ENCODE measurements at places on chromosomes 1 and 21.
A peak's percentile ranks its signal among the peaks of the same experiment; 100 is the strongest.

DNA sequence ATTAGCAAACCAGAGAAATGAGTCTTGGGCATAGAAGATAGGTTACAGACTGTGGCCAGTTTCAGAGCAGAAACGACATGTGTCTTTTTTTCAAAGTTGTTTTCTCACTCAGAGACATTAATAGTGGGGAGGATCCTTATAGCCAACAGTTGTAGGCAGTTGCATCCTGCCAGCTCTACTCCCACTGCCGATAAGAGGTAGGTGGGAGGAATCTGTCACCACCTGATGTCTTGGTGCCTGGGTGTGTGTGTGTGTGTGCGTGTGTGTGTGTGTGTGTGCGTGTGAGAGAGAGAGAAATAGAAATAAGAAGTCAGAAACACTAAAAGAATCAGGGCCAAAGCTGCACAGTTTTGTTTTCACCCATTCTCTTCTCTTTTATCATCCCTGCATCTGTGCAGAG, 219.5 kb downstream of the ZP4 start:
- no peaks in the 10 kb centered on the region for H3K36me3 ChIP-seq
- no peak overlapping the region for H3K27ac ChIP-seq
- no peaks in the 10 kb centered on the region for H3K27me3 ChIP-seq
- no peak overlapping the region for H3K4me3 ChIP-seq
- no peaks in the 10 kb centered on the region for H3K4me1 ChIP-seq
- DNase-seq: no peak

- H3K36me3 ChIP-seq: no peaks in the 10 kb centered on the region
- H3K4me3 ChIP-seq: no peak within 1 kb of the TSS
- H3K27ac ChIP-seq: no peak within 1 kb of the TSS
- DNase-seq: no peak
- no peaks in the 10 kb centered on the region for H3K27me3 ChIP-seq
These were observed at the start of gene TNFRSF25 for GRCh38 chr1:6466023-6466422. TSS of gene TNFRSF25 (minus strand) at chr1:6466173. CDS start at chr1:6466107, 66 bp downstream.

DNA sequence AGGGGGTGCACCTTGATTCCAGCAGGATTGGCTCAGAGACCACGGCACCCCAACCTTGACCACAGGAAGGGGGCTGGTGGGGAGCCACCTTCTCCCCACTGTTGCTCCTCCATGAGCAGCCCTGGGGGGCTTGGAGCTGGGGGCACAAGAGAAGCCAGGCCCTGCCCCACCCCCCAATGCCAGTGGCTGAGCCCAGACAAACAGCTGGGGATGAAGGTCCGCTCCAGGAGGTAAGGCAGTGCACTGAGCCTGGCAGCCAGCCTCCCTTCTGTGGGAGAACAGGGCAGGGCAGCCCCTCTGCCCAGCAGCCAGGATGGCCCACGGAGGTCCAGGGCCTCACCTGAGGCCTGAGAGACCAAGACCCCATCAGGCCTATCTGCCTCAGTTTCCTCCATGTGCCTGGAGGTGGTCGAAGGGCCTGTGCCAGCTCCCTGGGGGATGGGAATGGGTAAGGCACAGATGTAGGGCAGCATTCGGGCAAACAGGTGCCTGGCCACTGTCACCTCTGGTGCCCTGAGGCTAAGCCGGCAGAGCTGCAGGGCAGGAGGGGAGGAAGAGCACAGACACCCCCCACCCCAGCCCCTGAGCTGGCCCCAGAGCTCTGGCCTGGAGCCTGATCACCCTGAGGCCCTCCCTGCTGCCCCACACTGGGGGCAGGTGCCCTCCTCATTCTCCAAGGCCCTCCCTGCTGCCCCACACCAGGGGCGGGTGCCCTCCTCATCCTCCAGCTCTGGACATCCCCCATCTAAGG, 7.1 kb downstream of the ITGB2 start:
- H3K27ac ChIP-seq: peak overlapping the region; percentile 43
- H3K27me3 ChIP-seq: no peaks in the 10 kb centered on the region
- peaks cover 25% of the 10 kb centered on the region for H3K4me1 ChIP-seq
- no peaks in the 10 kb centered on the region for H3K36me3 ChIP-seq

DNA sequence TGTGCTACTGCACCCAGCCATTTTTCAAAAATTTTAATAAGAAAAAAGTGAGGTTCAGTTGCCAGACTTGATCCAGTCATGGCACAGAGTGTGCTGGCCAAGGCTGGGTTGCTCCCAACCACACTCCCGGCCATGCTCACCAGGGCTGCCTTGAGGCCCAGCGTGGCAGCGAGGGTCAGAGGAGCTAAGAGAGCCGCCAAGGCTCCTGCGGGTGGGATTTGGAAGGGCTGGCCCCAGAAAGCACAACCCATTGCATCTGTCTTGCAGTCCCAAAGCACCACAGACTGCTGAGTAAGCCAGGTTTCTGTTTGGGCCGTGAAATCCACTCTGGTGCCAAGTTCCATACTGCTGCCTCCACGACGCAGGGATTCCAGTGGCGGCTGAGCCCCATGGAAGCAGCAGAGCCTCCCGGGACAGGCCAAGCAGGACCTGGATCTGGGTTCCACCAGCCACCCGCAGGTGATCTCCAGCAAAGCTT, 22.6 kb downstream of the ZBTB17 start:
- DNase-seq: peak; percentile 24
- H3K36me3 ChIP-seq: no peaks in the 10 kb centered on the region
- no peak overlapping the region for H3K4me3 ChIP-seq
- H3K27me3 ChIP-seq: no peaks in the 10 kb centered on the region
- H3K4me1 ChIP-seq: peaks cover 22% of the 10 kb centered on the region

GRCh38 chr1:29305943-29306342, 69.6 kb downstream of the PTPRU start:
- no peaks in the 10 kb centered on the region for H3K27me3 ChIP-seq
- H3K36me3 ChIP-seq: no peaks in the 10 kb centered on the region
- no peak overlapping the region for H3K4me3 ChIP-seq
- no peak overlapping the region for H3K27ac ChIP-seq
- no peak for DNase-seq

GRCh38 chr1:155645648-155646047, 35.6 kb downstream of the MSTO1 start:
- no peak overlapping the region for H3K27ac ChIP-seq
- no peaks in the 10 kb centered on the region for H3K36me3 ChIP-seq
- no peaks in the 10 kb centered on the region for H3K27me3 ChIP-seq

DNA sequence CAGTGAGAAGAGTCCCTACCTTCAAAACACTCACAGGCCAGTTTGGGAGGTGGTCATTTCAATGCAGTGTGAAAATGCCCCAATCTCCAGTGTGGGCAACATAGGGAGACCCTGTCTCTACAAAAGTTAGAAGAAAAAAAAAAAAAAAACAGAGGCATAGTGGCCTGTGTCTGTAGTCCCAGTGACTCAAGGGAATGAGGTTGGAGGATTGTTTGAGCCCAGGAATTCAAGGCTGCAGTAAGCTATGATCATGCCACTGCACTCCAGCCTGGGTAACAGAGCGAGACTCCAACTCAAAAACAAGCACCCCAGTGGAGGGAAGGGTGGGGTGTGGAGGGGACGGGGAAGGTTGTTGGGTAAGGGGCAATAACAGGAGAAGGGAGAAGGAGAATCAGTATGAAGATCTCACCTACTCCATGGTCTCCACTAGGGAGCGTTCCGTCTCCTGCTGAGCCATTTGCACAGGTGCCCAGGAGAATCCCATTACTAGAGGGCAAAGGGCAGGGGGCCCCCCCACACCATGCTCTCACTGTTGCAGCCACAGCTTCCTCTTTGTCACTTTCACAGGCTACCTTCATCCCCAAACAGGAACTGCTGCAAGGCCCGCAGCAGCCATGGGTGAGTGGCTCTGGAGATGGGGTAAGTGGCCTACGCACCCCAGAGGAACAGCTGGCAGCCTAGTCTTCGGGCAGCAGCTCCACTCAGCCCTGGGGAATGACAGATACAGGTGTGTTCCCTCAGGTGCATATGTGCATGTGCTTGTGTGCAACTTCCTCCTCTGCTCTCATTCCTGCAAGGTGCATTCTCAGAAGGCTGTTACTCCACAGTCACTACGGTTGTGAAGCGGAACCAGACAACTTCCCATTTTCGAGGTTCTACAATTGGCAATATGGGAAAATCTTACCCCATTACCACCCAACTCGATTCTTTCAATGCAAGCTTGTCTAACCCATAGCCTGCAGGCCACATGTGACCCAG, 87.9 kb upstream of the LYST start:
- no peaks in the 10 kb centered on the region for H3K4me1 ChIP-seq
- DNase-seq: no peak
- no peak overlapping the region for H3K4me3 ChIP-seq
- no peak overlapping the region for H3K27ac ChIP-seq
- no peaks in the 10 kb centered on the region for H3K27me3 ChIP-seq

DNA sequence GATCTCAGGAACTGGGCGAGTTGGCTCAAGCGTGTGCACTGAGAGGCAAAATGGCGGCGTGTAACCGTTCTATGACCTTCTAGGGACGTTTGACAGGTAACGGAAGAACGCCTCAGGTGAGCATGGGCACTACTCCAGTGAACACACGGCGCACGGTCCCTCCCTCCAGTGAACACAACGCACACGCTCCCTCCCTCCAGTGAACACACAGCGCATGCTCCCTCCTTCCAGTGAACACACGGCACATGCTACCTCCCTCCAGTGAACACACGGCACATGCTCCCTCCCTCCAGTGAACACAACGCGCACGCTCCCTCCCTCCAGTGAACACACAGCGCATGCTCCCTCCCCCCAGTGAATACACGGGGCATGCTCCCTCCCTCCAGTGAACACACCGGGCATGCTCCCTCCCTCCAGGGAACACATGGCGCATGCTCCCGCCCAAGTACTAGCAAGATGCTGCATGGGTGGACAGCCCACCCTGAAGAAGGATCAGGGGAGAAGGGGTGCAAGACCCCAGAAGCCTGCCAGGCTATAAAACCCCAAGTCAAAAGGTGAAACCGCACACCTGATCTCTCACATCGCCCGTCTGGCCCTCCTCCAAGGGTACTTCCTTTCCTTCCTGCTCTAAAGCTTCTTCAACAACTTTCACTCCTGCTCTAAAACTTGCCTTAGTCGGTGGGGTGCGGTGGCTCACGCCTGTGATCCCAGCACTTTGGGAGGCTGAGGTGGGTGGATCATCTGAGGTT, 3.5 kb downstream of the C1orf159 start:
- no peaks in the 10 kb centered on the region for H3K4me1 ChIP-seq
- H3K27ac ChIP-seq: no peak overlapping the region
- no peaks in the 10 kb centered on the region for H3K36me3 ChIP-seq
- peak; percentile 44 for DNase-seq

- H3K36me3 ChIP-seq: no peaks in the 10 kb centered on the region
- no peaks in the 10 kb centered on the region for H3K27me3 ChIP-seq
- peak; percentile 61 for DNase-seq
- no peaks in the 10 kb centered on the region for H3K4me1 ChIP-seq
- no peak overlapping the region for H3K4me3 ChIP-seq
These were observed 16.5 kb downstream of the SLC2A7 start for GRCh38 chr1:9009438-9010370.

DNA sequence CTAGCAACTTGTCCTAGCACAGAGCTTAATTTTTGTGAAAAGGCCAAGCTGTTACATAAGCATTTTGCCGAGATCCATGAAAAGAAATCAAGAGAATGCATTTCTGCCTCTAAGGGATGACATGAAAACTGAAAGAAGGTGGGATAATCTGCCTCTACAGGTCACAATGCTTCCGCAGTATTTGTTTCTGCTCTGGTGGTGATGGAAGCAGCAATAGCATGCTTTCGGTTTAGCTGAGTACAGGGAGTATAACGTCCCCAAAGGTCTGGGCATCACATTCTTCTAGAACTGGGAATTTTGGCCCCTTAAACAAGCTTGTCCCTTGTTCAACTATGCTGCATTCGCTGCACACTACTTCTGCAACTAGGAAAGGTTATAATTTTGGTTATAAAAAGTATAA, 14.4 kb upstream of the MAGI3 start:
- peak; percentile 37 for DNase-seq
- no peak overlapping the region for H3K27ac ChIP-seq
- no peaks in the 10 kb centered on the region for H3K27me3 ChIP-seq
- peak overlapping the region; percentile 62 for H3K4me3 ChIP-seq

DNA sequence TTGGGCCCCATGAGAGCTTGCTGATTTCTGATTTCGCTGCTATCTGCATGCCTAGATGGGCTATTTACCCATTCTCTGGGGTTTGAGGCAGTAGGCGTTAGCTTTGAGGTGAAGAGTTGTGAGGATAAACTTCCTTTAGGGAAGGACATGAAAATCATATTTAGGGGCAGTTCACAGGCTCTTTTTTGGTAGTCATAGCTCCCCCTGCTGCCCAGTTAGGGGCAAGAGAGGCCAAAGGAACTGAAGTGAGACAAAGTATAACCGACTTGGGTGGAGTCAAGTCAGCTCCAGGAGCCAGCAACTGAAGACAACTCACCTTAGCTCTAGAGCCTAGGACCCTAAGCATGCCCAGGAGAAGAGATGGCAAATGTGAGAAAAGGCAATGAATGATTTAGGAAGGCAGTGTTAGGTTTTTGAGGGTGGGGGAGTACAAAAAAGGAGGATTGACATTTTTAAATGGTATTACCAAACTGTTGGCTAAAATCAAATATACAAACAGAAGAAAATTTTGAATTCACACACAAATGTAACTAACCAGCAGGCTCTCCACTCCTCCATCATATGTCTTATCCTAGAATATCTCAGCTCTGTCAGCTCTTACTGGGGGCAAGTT, 625.2 kb downstream of the LMO4 start:
- no peaks in the 10 kb centered on the region for H3K27me3 ChIP-seq
- no peaks in the 10 kb centered on the region for H3K36me3 ChIP-seq
- peak; percentile 68 for DNase-seq
- H3K27ac ChIP-seq: no peak overlapping the region
- H3K4me3 ChIP-seq: no peak overlapping the region

DNA sequence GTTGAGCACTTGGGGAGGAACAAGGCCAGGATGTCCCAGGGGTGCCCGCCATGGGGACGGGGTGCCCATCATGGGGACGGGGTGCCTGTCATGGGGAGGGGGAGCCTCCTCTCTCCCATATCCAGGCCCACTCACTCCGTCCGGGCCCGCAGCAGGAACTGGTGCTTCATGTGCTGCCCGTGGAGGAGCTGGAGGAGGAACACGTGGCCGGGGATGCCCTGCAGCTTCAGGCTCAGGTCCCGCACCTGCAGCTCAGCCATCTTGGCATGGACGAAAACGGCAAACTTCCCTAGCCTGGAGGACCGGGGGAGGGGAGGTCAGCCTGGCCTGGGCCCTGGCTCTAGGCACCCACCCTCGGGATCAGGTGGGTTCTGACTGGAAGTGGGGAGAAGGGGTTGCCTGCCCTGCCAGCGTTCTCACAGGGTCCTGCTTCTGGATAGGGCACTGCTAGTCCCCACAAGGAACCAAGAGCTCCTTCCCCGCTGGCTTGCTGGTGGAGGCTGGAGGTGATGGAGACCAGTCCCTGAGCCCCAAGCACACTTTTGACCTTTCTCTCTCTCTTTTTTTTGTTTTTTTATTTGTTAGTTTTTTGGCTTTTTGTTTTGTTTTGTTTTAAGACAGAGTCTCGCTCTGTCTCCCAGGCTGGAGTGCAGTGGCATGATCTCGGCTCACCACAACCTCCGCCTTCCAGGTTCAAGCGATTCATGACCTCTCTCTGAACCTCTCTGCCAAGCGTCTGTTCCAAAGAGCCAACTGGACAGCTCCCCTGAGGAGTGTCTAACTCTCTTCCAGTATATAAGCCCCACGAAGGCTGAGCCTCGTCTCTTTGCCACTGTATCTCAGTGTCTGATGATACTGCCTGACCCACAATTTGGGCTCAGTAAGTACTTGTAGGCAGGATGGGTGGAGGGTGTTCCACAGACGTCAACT, 9.9 kb downstream of the ARHGEF19 start:
- no peaks in the 10 kb centered on the region for H3K4me1 ChIP-seq
- H3K27me3 ChIP-seq: no peaks in the 10 kb centered on the region
- no peaks in the 10 kb centered on the region for H3K36me3 ChIP-seq
- no peak for DNase-seq
- no peak overlapping the region for H3K4me3 ChIP-seq
- no peak overlapping the region for H3K27ac ChIP-seq
